T-helper 2 cell (primary cell): ENCODE measurements at places on chromosomes 7 and 10.

GRCh38 chr7:37245590-37245989 lies 203.1 kb downstream of the ELMO1 start:
- DNase-seq = no peak

DNA sequence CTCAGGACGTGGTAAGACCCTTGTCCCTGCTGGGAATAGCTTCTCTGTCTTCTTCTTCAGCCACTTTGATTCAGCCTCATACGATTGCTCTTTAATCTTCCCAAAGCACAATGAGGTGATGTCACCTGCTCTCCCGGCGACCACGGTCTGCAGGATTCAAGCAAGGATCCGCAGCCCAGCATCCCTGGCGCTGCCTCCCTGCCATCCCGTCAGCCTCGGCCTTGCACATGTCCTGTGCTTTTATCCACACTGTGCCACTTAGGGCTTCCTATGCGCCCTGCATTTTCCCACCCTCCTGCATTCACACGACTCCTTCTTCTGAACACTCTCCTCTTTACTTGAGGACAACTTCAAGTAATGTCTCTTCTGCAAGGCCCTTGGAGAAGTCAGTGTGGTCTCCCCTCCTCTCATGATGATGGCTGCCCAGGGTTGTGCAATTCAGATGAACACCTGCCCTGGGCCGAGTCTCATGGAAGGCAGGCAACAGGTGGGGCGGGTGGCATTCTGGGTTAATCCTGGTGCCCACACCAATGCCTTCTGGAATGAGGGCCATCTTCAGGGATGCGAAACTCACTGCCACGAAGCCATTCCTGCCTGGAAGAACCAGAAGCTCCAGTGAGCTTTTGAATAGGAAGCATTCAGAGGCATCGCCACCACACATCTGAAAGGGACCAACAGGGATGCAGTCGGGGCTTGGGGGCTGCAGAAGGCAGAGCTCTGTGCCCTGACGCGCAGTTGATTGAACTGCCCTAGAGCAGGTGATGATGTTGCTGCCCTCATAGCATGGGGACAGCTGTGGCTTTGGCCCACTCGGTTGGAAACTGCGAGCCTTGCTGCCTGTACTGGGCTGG lies 287.5 kb downstream of the GLRX3 start:
- no peak for DNase-seq

- no peak for DNase-seq
These were observed 163.8 kb downstream of the LCOR start for GRCh38 chr10:96995851-96996250.

DNA sequence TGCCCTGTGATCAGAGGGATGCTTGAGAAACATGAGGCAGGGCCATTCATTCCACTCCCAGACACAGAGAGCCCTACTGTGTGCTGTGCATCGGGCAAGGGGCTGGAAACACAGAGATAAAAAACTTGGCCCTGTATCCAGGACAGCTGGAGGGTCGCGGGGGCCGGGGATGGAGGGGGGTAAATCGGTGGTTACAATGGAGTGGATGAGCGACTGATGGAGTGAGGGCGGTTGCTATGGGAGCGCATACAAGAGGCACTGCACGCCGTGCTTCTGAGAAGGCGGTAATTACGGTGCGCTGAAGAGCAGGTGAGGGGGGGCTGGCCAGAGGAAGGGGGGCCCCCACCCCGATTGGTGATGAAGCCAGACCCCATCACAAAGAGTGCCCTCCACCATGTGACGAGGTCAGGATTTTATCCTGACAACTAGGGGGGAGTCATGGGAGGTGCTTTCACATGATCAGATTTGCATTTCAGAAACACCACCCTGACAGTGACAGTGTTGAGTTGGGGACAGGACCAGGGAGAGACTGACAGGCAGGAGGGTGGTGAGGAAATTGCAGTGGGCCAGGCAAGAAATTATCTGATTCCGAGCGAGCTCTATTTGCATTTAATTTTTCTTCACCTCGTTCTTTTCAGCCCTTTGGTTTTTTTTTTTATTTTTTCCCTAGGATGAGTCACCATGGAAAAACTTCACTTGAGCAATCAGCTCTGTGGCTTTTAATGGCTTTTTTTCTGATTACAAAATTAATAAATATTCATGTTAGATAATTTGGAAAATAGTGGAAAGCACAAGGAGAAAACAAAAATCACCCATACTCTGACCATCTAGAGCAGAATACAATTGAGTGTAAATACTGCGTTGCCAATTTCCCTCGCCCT lies 7.8 kb downstream of the CPA5 start:
- no peak for DNase-seq

GRCh38 chr7:8582728-8583127 lies 149.3 kb downstream of the NXPH1 start:
- DNase-seq = no peak

DNA sequence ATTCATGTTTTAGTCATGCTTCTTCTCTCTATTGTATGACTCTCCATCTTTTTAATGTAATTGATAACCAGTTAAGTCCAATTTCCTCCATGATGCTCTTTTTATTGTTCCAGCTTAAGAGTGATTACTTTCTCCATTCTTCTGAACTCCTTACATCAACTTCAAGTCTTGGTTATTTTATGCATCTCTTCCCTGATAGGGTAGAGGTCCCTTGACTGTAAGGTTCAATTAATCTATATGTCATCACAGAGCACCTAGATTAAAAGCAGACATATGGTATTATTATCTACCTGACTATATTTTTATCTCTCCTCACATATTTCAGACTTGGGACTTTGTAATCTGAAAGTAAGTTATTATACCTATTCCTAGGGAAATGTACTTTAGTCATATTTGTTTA lies 853.1 kb downstream of the REEP3 start:
- no peak for DNase-seq
